ENCODE measurements at places on chromosomes 12 and 14.

DNA sequence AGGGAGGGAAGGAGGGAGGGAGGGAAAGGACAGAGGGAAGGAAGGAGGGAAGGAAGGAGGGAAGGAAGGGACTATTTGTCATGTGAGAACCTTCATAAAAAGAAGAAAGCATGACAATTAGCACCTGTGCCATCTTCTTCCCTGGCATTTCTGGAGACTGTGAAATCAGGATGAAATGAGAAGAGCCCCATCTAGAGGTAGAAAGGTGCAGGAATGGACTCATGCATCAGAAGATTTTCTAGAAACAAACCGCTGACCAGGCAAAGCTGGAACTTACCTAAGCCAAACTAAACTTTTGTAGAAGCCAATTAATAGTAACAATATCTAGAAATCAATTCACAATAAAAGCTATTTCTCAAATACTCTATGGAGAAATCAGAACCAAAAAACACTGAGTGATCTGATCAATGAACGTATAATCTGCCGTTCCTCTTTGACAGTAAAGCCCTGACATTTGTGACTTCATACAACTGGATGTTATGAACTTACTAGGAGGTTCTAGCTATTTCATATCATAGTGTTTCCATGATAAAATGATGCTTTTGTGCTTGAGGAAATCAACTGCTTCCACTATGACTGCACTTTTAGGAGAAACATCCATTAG lies 24.4 kb upstream of the CRACR2A start:
- DNase-seq = no peak

GRCh38 chr14:90039253-90040010 lies 22.4 kb upstream of the KCNK13 start:
- no peak for DNase-seq

DNA sequence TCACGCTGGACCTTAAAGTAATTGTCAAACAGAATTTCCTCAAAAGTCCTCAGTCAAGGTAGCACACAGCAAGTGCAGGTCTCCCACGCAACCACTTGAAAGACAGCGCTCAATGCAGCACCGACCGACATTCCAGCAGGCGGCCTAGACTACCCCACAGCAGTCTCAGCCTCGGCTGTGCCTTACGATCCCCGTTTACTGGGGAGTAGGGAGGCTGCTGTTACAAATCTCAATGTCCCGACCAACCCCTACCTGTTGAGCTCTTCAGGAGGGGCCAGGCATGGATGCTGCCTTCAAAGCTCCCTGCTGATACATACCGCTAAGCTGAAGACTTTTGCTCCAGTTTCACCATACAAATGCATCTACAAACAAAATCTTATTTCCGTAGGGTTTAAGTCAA lies 21.8 kb downstream of the VPS37B start:
- no peak for DNase-seq

GRCh38 chr14:50961605-50962221 lies 17.4 kb upstream of the PYGL start:
- DNase-seq = no peak

DNA sequence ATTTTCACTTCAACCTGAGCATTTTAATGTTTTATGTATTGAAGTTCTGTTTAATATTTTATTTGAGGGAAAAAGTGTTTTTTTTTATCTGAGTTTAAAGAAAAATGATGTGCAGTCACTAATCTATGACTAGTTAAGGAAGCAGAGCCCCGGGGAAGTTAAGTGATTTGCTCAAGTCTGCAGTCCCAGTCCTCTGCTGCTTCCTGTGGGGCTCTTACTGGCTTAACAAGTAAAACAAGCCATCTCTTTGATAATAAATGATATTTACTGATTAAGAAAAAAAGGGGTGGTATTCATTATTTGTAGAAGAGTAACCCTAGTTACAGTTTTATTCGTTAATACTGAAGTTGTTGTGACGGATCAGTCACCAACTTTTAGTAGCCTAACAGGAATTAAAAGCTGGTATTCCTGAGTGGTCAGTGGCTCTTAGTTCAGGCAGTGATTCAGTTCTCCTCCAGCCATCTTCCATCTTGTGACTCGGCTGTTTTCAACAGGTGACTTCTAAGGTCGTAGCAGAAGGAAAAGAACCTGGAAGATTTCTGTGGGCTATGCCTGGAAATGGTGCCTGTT lies 21.7 kb downstream of the BICDL1 start:
- DNase-seq = no peak

GRCh38 chr12:84789184-84789583 lies 123.4 kb downstream of the SLC6A15 start:
- DNase-seq = no peak

All from stimulated activated CD8-positive, alpha-beta memory T cell treated with anti-CD3 and anti-CD28 coated beads, Interleukin-4, amount 100 ng/mL, for 1 hour (primary cell).